ENCODE measurements at places on chromosomes 6 and 20. TPM values are rescaled to one million over a fixed set of nuclear protein-coding genes. Genes with fewer than 3 reads are reported as not detected.

GRCh38 chr6:9523462-9523861 lies 891.4 kb downstream of the TFAP2A start:
- no peak for DNase-seq
- H3K4me1 ChIP-seq, result no peaks in the 10 kb centered on the region
- no peaks in the 10 kb centered on the region for H3K27me3 ChIP-seq
- no peak overlapping the region for H3K4me3 ChIP-seq

DNA sequence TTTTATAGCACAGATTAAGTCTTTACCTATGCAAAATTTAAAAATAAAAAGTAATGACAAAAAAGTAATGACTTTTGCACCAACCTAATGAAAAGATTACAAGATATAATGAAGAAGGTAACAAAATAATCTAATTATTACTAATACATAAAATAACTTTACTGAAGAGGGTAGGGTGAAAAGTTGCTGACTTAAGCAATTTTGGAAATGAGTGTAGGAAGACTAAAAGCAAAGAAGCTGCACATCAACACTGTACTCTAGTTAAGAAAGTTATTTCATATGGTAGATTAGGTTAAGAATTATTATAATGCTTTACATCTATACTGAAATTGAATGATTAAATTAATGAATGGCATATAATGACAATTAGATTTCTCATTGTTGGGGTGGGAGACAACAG lies 76.8 kb downstream of the MANEA start:
- H3K27me3 ChIP-seq, result no peaks in the 10 kb centered on the region
- H3K4me3 ChIP-seq, result no peak overlapping the region
- no peaks in the 10 kb centered on the region for H3K36me3 ChIP-seq
- H3K27ac ChIP-seq, result no peak overlapping the region
- no peaks in the 10 kb centered on the region for H3K4me1 ChIP-seq

GRCh38 chr6:31834367-31835250 lies 7.1 kb downstream of the HSPA1B start:
- H3K4me3 ChIP-seq, result peak overlapping the region; percentile 97
- H3K36me3 ChIP-seq, result no peaks in the 10 kb centered on the region
- H3K4me1 ChIP-seq, result peaks cover 7% of the 10 kb centered on the region
- DNase-seq, result peak; percentile 88
- H3K27ac ChIP-seq, result peak overlapping the region; percentile 93

GRCh38 chr6:33699131-33699530 lies 12.4 kb downstream of the UQCC2 start:
- no peak for DNase-seq
- no peak overlapping the region for H3K4me3 ChIP-seq
- no peaks in the 10 kb centered on the region for H3K27me3 ChIP-seq
- H3K4me1 ChIP-seq, result peaks cover 11% of the 10 kb centered on the region
- H3K27ac ChIP-seq, result no peak overlapping the region

DNA sequence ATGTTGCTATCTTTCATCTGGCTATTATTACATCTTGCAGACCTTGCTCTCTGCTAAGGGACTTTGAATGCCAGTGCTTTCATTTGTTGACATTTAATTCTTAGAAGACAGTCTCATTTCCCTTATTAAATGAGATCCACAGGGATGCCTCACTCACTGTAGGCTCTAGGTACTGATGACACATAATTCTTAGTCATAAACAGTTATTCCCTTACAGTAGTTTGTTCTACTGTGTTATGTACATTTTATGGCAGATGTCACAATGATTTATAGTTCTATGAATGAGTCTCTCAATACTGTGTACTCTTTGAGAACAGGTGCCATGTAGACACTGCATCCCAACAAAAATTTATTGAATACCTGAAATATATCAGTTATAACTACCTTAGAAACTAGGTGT lies 70.3 kb downstream of the FAM83B start:
- no peak overlapping the region for H3K27ac ChIP-seq
- H3K4me3 ChIP-seq, result no peak overlapping the region
- DNase-seq, result no peak
- H3K27me3 ChIP-seq, result no peaks in the 10 kb centered on the region
- H3K4me1 ChIP-seq, result no peaks in the 10 kb centered on the region

DNA sequence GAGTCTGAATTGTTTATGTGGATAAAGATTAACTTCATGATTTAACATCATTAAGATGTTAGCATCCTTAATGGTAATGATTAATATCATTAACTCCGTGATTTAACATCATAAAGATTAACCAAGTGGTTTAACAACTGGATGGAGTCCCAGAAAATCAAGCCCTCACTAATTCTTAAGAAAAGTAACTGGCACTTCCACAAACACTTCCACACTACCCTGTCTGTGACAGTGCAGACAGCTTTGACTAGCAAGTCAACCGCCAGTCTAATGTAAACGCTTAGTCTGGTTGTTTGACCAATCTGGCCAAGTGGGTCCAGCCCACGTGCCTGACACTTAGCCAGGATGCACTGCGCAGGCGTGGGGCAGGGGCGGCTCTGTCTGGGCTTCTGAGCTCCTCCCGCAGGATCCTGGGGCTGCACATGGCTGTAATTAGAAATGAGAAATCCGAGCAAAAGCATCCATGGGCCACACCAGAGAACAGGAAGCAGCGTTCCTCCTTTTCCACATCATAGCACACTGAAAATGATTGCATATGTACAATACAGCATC lies 424.2 kb downstream of the FOXA2 start:
- H3K36me3 ChIP-seq, result no peaks in the 10 kb centered on the region
- H3K27me3 ChIP-seq, result no peaks in the 10 kb centered on the region
- H3K4me3 ChIP-seq, result no peak overlapping the region
- DNase-seq, result no peak
- H3K27ac ChIP-seq, result no peak overlapping the region

GRCh38 chr6:154995254-154996015 lies at the start of gene TIAM2:
Gene TIAM2 (plus strand): TSS chr6:154995315. CDS start chr6:155129224, 133,909 bp downstream.
- H3K36me3 ChIP-seq, result no peaks in the 10 kb centered on the region
- H3K4me1 ChIP-seq, result peaks cover 2% of the 10 kb centered on the region
- no peak within 1 kb of the TSS for H3K27ac ChIP-seq
- peak within 1 kb of the TSS; percentile 26 for H3K4me3 ChIP-seq

GRCh38 chr6:168746013-168746412 lies 305.0 kb downstream of the SMOC2 start:
- no peaks in the 10 kb centered on the region for H3K27me3 ChIP-seq
- no peak overlapping the region for H3K27ac ChIP-seq
- no peak overlapping the region for H3K4me3 ChIP-seq

DNA sequence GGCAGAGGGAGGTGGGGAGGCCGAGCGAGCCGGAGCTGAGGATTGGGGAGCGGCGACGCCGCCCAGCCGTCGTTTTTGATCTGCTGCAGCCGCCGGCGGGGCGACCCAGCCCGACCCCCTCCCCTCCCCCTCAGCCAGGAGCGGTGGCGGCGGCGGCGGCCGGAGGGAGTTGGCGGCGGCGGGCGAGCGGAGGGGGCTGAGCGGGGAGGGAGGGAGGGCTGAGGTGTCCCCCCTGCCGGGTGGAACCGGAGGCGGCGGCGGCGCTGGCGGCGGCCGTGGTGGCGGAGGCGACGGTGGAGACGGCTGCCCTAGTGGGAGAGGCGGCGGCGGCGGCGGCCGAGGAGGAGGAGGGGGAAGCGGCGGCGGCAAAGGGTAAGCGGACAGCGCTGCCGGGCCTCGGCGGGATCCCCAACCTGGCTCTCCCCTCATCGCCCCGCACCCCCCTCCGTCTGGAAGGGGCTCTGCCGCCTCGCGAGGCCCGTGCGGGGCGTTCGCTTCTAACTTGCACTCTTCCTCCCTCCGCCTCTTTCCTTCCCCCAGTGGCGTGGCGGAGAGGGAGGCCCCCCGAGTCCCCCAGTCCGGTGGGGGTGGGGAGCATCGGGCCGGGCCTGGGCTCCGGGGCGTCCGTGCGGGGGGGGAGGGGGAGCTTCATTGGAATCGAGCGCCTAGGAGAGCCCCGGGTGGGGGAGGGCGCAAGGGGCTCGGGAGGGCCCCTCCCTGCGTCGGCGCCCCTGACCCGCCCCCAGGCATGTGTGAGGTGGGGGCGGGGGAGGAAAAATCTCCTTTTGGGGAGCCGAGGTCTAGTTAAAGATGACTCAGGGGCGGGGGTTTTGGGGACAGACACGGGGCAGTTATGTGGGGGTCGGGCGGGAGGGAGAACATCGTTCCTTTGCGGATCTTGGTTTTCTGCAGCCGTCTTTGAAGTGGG lies at the start of gene TAB2:
TAB2 (plus strand) TSS at position 69 of the 928 bp plus-strand sequence. CDS start 52,286 bp downstream, outside the sequence.
- H3K27ac ChIP-seq, result peak within 1 kb of the TSS; percentile 84
- peaks cover 3% of the 10 kb centered on the region for H3K4me1 ChIP-seq
- peak; percentile 74 for DNase-seq
- H3K27me3 ChIP-seq, result no peaks in the 10 kb centered on the region
- H3K36me3 ChIP-seq, result no peaks in the 10 kb centered on the region
- peak within 1 kb of the TSS; percentile 94 for H3K4me3 ChIP-seq

The OXT gene
- total RNA-seq, result not detected

The EPHA7 gene
- total RNA-seq, result 2.0 TPM

The GTSF1L gene
- total RNA-seq, result not detected

The RAET1L gene
- total RNA-seq, result not detected

The AIF1 gene
- total RNA-seq, result 8.0 TPM

The SLC35D3 gene
- not detected for total RNA-seq

Measured in ovary (tissue), 10 donors.